ENCODE measurements at places on chromosomes 13 and 19. TPM values are rescaled to one million over a fixed set of nuclear protein-coding genes. Genes with fewer than 3 reads are reported as not detected.

DNA sequence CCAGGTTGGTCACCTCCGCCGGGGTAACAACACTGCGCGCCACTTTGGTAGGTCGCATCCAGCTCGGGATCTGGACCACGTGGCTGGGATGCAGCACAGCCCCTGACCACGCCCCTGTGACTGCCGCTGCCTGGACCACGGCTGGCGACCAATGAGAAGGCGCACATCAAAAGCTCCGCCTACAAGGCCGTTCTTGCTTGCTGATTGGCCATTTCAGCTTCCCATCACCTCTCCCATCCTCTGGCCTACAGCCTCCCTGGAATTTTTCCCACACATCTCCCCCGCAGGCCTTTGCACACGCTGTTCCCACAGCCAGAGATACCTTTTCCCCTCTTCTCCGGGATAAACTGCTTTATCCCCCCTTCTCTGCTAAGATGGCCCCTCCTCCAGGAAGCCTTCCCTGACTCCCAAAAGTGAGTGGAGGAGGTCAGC is 12.5 kb upstream of the MAP1S start:
- no peak for DNase-seq

GRCh38 chr13:109509154-109509900 is 277.1 kb downstream of the IRS2 start:
- DNase-seq, result no peak

DNA sequence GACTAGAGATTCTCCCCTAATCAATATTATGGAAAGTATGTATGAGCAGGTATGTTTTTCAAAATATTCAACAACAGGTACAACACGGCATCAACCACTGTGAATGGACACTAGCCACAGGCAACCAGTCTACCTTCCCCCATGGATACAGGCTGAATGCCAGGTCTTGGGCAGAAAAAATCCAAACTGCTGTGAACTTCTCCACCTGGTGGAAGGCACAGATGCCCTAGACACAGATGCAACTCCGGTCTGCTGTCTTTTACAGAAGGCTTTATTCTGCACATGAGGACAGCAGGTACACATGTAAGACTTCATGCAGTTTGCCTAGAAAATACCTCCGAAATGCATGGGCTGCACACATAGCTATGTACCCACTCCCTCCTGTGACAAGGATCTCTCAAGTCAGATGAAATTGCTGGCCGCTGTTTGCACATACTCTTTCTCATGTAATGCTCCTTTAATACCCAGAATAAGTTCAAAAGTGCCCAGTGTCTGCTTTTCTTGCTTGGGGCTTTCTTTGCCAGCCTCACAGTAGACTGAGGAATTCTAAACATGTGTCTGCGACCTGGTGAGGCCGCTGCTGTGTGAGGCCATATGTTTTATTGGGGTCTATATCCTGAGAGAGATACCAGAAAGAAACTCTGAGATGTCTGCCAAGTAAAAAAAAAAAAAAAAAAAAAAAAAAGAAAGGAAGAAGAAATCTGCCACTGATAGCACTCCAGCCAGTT is 325.9 kb downstream of the FOXO1 start:
- DNase-seq, result no peak

DNA sequence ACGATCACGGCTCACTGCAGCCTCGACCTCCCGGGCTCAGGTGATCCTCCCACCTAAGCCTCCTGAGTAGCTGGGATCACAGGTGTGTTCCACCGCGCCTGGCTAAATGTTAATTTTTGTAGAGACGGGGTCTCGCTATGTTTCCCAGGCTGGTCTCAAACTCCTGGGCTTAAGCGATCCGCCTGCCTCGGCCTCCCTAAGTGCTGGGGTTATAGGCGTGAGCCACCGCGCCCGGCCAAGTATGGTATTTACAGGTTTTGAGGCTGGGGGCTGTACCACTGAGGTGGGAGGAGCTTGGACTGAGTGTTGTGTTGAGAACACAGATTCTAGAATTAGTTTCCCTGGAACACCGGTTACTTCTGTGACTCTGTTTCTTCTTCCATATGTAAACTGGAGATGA is 452 bp upstream of the PPM1N start:
- DNase-seq, result no peak

CBLC gene
- not detected for total RNA-seq

TJP3 gene
- total RNA-seq, result 0.98 TPM

ODAD3 gene
- total RNA-seq, result 0.47 TPM

DNA sequence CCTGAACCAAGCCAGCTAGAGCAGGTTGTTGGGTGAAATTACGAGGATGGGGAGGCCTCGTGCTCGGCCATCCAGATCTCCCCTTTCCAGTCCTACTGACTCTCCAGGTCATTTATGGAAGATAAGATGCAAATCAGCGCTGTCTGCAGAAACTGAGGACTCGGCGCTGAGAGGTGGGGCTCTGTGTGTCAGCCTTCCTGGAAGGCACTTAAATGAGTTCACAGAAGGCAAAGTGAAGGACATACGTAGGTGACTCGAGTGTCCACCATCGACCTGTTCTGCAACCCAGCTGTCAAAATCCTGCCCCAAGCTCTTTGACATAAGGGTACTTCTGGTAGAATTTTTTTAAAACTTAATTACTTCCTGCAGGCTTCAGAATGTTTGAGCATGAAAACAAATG is 86.4 kb downstream of the RAB20 start:
- no peak for DNase-seq

TRPM4 gene
- 3.9 TPM for total RNA-seq

GRCh38 chr13:73335210-73335609 is 276.4 kb downstream of the KLF5 start:
- DNase-seq, result no peak

DNA sequence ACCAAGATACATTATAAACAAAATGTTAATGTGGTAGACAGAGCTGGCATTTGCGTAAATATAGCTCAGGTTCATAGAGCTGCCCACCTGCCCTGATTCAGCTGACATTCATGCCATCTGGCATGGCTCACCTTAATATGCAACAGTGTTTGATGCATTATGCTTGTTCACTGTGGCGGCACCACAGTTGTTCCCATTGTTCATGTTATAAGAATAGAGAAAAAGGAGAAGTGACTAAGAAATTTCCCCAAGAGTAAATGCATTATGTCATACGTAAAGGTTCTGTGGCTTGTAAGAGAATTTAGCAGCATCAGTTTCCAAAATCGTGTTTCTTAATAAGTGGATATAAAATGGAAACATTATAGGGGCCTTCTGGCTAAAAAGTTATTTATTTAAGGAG is 4.5 kb downstream of the CCNA1 start:
- DNase-seq, result no peak

ZIK1 gene
- not detected for total RNA-seq

PSG2 gene
- total RNA-seq, result not detected

- no peak for DNase-seq
These were observed 1.7 kb downstream of the SAMD1 start for GRCh38 chr19:14088634-14089411.

- no peak for DNase-seq
These were observed 76.6 kb downstream of the STOML3 start for GRCh38 chr13:38914070-38914469.

KLK14 gene
- total RNA-seq, result not detected

Data from NCI-H460 (cell line).